ENCODE measurements at places on chromosomes 1 and 21. TPM values are rescaled to one million over a fixed set of nuclear protein-coding genes. Genes with fewer than 3 reads are reported as not detected.
A peak's percentile ranks its signal among the peaks of the same experiment; 100 is the strongest.

DNA sequence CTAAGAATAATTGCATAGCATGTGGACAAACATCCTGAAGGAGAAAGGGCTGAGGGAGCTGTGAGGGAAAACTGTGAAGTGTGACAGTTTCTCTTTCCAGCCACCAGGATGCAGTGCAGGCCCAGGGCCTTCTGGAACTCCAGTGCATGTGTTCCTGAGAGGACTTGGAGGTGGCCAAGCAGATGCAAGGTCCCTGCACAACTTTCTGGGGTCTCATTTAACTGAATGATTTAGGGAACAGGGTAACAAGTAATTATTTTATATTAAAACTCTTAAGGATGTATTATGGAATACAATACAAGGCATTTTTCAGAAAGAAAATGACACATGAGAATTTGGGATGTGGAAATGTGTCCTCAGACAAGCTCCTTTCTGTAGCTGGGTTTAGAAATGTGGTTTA lies 61.2 kb upstream of the MCOLN3 start:
- no peaks in the 10 kb centered on the region for H3K4me1 ChIP-seq
- no peak overlapping the region for H3K27ac ChIP-seq
- H3K4me3 ChIP-seq, result no peak overlapping the region
- H3K36me3 ChIP-seq, result no peaks in the 10 kb centered on the region
- no peaks in the 10 kb centered on the region for H3K27me3 ChIP-seq

DNA sequence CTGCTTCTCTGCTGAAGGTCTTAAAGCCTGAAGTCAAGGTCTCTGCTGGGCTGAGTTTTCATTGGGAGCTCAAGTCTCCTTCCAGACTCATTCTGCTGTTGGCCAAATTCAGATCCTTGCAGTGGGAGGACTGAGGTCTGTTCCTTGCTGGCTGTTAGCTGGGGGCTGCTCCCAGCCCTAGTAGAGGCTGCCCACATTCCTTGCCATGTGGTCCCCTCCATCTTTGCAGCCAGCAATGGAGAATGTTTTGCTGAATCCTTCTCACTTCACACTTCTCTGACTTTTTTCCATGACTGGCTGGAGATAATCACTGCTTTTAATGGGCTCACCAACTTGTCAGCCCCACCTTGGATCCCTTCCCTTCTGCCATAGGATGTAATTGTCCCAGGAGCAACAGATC lies 33.2 kb downstream of the UBASH3A start:
- H3K36me3 ChIP-seq, result no peaks in the 10 kb centered on the region
- no peaks in the 10 kb centered on the region for H3K27me3 ChIP-seq
- H3K4me3 ChIP-seq, result no peak overlapping the region
- no peak for DNase-seq
- no peak overlapping the region for H3K27ac ChIP-seq

The GLIS1 gene
- 1.1 TPM for total RNA-seq

GRCh38 chr1:167681451-167682098 lies 40.2 kb upstream of the MPZL1 start:
- DNase-seq, result no peak
- no peaks in the 10 kb centered on the region for H3K36me3 ChIP-seq
- H3K27me3 ChIP-seq, result no peaks in the 10 kb centered on the region
- H3K27ac ChIP-seq, result no peak overlapping the region

The S100A14 gene
- total RNA-seq, result 25.0 TPM

DNA sequence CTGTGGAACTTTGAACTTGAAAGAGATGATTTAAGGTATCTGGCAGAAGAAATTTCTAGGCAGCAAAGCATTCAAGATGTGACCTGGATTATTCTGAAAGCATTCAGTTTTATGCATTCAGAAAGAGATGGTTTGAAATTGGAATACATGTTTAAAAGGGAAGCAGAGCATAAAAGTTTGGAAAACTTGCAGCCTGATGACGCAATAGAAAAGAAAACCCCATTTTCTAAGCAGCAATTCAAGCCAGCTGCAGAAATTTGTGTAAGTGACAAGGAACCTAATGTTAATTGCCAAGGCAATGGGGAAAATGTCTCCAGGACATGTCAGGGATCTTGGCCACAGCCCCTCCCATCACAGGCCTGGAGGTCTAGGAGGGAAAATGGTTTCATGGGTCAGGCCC lies 354.0 kb downstream of the ZNF326 start:
- H3K4me3 ChIP-seq, result no peak overlapping the region
- no peak for DNase-seq
- H3K27me3 ChIP-seq, result no peaks in the 10 kb centered on the region
- no peaks in the 10 kb centered on the region for H3K4me1 ChIP-seq

- no peak for DNase-seq
- no peaks in the 10 kb centered on the region for H3K4me1 ChIP-seq
- no peaks in the 10 kb centered on the region for H3K27me3 ChIP-seq
- no peak overlapping the region for H3K4me3 ChIP-seq
- H3K36me3 ChIP-seq, result no peaks in the 10 kb centered on the region
Measured at GRCh38 chr1:208029381-208030287, 118.7 kb upstream of the CD34 start.

The KCNE1 gene
- total RNA-seq, result 6.7 TPM

DNA sequence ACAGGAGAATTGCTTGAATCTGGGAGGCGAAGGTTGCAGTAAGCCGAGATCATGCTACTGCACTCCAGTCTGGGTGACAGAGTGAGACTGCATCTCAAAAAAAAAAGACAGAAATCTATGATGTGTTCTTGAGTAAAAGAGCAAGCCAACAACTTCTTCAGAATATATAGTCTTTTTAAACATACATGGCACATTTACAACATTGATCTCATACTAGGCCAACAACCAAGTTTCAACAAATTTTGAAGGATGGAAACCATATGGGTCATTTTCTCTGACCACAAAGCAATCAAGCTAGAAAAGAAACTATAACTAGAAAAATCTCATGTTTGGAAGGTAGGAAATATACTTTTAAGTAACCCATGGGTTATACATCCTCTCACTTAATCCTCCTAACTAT lies 38.3 kb downstream of the PAFAH2 start:
- no peak for DNase-seq
- H3K27ac ChIP-seq, result no peak overlapping the region
- no peaks in the 10 kb centered on the region for H3K4me1 ChIP-seq
- H3K27me3 ChIP-seq, result no peaks in the 10 kb centered on the region
- no peak overlapping the region for H3K4me3 ChIP-seq
- peaks cover 4% of the 10 kb centered on the region for H3K36me3 ChIP-seq

DNA sequence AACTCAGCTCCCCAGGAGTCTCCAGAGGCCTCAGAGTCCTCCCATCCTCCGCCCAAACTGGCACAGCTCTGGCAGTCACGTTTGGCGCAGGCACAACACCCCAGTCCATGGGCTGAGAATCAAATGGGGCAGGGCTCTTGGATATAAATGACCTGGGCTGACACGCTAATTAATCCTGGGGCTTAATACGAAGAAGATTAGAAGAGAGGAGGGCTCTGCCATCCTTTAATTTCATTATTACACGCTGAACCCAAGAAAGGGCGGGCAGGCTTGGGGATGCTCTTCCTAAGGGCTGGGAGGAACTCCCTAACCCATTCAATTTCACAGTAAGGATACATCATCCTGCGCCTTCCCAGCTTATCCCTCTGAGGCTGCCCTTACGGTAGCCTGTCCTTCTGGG lies 2.4 kb downstream of the GRIK3 start:
- peaks cover 48% of the 10 kb centered on the region for H3K27me3 ChIP-seq
- H3K36me3 ChIP-seq, result no peaks in the 10 kb centered on the region
- no peaks in the 10 kb centered on the region for H3K4me1 ChIP-seq

The LCE1D gene
- not detected for total RNA-seq

The PADI6 gene
- total RNA-seq, result not detected

GRCh38 chr21:38121888-38122720 lies 134.7 kb upstream of the KCNJ15 start:
- no peaks in the 10 kb centered on the region for H3K27me3 ChIP-seq
- no peaks in the 10 kb centered on the region for H3K4me1 ChIP-seq

GRCh38 chr1:17270891-17271765 lies 22.2 kb downstream of the PADI3 start:
- no peak for DNase-seq
- H3K4me3 ChIP-seq, result no peak overlapping the region
- no peak overlapping the region for H3K27ac ChIP-seq

The CIART gene
- 6.9 TPM for total RNA-seq

DNA sequence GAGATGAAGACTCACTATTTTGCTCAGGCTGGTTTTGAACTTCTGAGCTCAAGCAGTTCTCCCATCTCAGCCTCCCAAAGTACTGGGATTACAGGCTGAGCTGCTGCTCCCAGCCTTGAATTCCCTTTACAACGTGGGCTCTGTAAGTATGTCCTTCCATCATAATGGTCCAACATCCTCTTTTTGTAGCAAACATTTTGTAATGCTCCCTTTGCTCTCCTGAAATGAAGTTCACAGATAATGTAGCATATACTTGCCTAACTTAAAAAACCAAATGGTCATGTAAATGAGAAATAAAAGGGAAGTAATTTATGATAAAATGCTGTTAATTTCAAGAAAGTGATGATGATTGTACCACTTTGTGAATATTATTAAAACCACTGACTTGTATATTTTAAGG lies 30.5 kb upstream of the THEM4 start:
- DNase-seq, result no peak
- H3K4me1 ChIP-seq, result peaks cover 6% of the 10 kb centered on the region
- H3K27ac ChIP-seq, result no peak overlapping the region
- H3K36me3 ChIP-seq, result no peaks in the 10 kb centered on the region
- H3K4me3 ChIP-seq, result no peak overlapping the region

- H3K27ac ChIP-seq, result peak overlapping the region; percentile 34
- H3K27me3 ChIP-seq, result no peaks in the 10 kb centered on the region
- DNase-seq, result no peak
Measured at GRCh38 chr21:38267136-38267755, 10.5 kb downstream of the KCNJ15 start.

GRCh38 chr1:69700770-69701169 lies 133.0 kb downstream of the LRRC7 start:
- no peaks in the 10 kb centered on the region for H3K27me3 ChIP-seq
- DNase-seq, result no peak
- no peaks in the 10 kb centered on the region for H3K4me1 ChIP-seq
- no peak overlapping the region for H3K4me3 ChIP-seq

- H3K4me3 ChIP-seq, result no peak overlapping the region
- no peaks in the 10 kb centered on the region for H3K27me3 ChIP-seq
- H3K4me1 ChIP-seq, result no peaks in the 10 kb centered on the region
Measured at GRCh38 chr21:33984021-33984481, 68.4 kb upstream of the ATP5PO start.

GRCh38 chr1:39695016-39695415 lies 3.8 kb upstream of the HPCAL4 start:
- H3K27me3 ChIP-seq, result no peaks in the 10 kb centered on the region
- H3K4me1 ChIP-seq, result no peaks in the 10 kb centered on the region
- H3K27ac ChIP-seq, result no peak overlapping the region
- DNase-seq, result no peak
- no peaks in the 10 kb centered on the region for H3K36me3 ChIP-seq
- H3K4me3 ChIP-seq, result no peak overlapping the region

DNA sequence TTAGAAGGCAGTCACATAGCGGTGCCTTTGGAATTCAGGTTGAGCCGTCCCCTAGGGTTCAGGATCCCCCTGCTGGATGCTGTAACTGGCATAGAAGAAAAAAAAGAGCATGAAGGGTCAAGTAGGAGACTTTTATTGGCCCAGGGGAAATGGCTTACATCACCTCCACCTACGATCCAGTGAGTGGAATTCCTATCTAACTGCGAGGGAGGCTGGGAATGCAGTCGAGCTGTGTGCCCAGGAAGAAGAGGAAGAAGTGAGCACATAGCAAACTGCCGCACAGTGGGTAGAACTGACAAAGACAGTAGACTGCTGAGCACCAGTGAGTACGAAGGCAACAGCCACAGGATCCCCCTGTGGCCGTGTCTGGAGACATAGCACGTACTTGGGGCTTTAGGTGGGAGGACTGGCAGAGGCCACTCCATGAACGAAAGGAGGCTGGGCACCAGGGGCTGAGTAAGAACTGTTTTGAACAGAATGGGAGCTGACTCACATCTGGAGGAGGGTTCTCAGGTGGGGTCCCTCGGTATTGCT lies 79.2 kb downstream of the RNF220 start:
- no peaks in the 10 kb centered on the region for H3K4me1 ChIP-seq
- H3K27ac ChIP-seq, result no peak overlapping the region
- H3K4me3 ChIP-seq, result no peak overlapping the region
- no peak for DNase-seq
- no peaks in the 10 kb centered on the region for H3K27me3 ChIP-seq

GRCh38 chr1:111454859-111455641 lies 5.8 kb downstream of the ATP5PB start:
- no peaks in the 10 kb centered on the region for H3K4me1 ChIP-seq
- H3K36me3 ChIP-seq, result peaks cover 5% of the 10 kb centered on the region
- no peaks in the 10 kb centered on the region for H3K27me3 ChIP-seq
- no peak overlapping the region for H3K4me3 ChIP-seq
- DNase-seq, result no peak
- H3K27ac ChIP-seq, result no peak overlapping the region

DNA sequence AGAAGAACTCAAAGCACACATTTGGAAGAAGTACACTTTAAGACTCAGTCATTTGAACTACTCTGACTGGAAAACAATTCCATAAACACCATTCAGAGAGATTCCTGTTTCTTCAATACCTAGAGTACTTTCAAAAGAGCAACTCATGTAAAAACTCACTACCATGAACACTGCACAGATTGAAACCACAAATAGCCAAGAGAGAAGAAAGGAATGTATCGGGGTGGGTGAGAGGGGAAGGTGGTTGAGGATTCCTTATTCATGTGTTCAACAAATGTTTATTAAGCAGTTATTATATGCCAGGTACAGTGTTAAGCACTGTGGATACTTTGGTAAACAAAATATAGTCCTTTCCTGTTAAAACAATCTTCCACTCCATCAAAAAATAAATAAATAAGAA lies 64.7 kb downstream of the NRIP1 start:
- no peak overlapping the region for H3K4me3 ChIP-seq
- DNase-seq, result no peak
- no peaks in the 10 kb centered on the region for H3K36me3 ChIP-seq
- H3K4me1 ChIP-seq, result no peaks in the 10 kb centered on the region
- no peak overlapping the region for H3K27ac ChIP-seq

The TMPRSS15 gene
- not detected for total RNA-seq

- H3K36me3 ChIP-seq, result no peaks in the 10 kb centered on the region
- H3K4me1 ChIP-seq, result no peaks in the 10 kb centered on the region
- no peaks in the 10 kb centered on the region for H3K27me3 ChIP-seq
- no peak for DNase-seq
- no peak overlapping the region for H3K4me3 ChIP-seq
- no peak overlapping the region for H3K27ac ChIP-seq
Measured at GRCh38 chr1:64196074-64196870, 7.2 kb upstream of the UBE2U start.

DNA sequence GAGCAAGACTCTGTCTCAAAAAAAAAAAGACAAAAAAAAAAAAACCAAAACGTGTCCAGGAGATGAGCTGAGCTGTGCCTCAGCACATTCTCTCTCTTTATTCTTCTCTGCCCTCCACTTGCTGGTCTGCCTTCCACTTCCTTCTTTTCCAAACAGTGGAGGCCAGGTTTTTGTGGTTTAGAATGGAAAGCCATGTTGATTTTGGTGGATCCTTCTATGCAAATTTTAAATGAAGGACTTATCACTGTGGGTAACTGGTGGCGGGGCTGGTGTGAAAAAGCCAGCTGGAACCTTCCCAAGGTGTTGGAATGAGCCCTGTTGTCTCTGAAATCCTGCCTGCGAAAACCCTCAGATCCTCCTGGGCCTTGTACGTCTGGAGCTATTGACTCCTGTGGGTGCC lies 61.9 kb downstream of the PTPRU start:
- no peaks in the 10 kb centered on the region for H3K27me3 ChIP-seq
- no peak overlapping the region for H3K27ac ChIP-seq
- DNase-seq, result no peak
